Fibroblast of skin of back (primary cell): ENCODE measurements at places on chromosomes 4 and X.

GRCh38 chrX:13605611-13606010 lies 36.2 kb downstream of the EGFL6 start:
- DNase-seq = no peak

GRCh38 chrX:100747090-100747489 lies 15.2 kb upstream of the SYTL4 start:
- DNase-seq = no peak

GRCh38 chrX:72105436-72105835 lies 26.3 kb downstream of the RTL5 start:
- no peak for DNase-seq

DNA sequence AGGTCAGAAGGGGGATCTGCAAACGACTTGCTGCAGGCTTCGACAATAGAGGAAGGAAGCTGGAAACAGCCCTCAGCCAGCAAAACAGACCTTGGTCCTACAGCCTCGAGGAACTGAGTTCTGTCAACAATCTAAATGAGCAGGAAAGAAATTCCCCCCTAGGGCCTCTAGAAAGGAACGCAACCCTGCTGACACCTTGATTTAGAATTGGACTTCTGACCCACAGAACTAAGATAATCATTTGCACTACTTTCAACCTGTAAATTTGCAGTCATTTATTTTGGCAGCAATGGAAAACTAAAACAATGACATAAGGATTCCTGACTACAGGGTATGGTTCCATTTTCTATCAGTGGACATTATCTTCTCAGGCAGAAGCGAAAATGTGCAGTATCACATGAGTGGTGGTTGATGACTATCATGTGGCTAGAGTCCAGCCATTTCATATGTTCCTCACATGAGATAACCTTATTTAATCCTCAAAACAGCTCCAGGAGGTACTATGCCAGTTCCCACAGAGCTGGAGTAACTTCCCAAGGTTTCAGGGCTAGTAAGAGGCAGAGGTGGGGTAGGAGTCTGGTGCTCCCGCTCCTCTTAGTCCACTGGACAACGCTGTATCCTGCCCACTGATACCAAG lies 61.6 kb downstream of the SAT1 start:
- DNase-seq = no peak

GRCh38 chrX:46408553-46409407 lies 136.4 kb downstream of the ZNF674 start:
- peak; percentile 46 for DNase-seq

GRCh38 chrX:16160729-16161128 lies 6.6 kb upstream of the MAGEB17 start:
- peak; percentile 91 for DNase-seq
